Activated CD4-positive, alpha-beta T cell treated with anti-CD3 and anti-CD28 coated beads for 48 hours (primary cell): ENCODE measurements at places on chromosomes 1 and 21.
A peak's percentile ranks its signal among the peaks of the same experiment; 100 is the strongest.

DNA sequence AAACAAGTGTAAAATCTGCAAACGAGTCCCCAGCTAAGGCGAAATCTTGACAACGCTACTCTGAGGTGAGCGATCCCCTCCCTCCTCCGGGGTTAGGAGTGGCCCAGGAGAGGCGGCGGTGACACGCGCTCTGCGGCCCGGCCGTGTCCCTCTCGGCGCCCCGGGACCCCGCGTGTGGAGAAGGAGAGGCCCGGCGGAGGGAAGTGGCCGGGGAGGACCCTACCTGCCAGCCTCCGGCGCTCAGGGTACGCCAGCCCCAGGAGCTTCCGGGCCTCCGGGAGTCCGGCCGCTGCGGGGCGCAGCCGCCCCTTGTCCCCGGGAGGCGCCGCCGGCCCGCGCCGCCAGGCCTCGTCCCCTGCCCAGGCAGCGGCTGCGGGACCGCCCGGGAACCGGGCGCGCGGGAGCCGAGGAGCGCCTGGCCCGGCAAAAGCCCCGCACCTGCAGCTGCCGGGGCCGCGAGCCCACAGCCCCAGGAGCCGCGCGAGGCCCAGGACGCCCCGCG, 543 bp downstream of the ABCB10 start:
- DNase-seq = peak; percentile 57

DNA sequence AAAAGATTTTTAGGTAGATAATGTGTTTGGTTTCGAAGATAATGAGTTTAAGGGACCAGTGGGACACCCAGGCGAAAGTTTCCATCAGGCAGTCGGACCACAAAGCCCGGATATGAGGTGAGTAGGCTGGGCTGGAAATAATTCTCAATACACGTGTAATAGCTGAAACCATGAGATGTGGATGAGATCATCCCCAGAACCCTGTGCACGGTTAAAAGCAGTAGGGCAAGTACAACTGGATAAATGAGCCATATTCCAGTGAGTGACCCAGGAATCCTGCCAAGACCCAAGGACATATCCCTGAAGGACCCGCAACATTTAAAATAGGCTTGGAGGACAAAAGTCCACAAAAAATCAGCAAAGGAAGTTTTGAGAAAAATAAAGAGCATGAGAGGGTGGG, 21.5 kb upstream of the NHLH2 start:
- DNase-seq = no peak

GRCh38 chr1:187949567-187949966, 1120.8 kb downstream of the PLA2G4A start:
- DNase-seq = no peak

DNA sequence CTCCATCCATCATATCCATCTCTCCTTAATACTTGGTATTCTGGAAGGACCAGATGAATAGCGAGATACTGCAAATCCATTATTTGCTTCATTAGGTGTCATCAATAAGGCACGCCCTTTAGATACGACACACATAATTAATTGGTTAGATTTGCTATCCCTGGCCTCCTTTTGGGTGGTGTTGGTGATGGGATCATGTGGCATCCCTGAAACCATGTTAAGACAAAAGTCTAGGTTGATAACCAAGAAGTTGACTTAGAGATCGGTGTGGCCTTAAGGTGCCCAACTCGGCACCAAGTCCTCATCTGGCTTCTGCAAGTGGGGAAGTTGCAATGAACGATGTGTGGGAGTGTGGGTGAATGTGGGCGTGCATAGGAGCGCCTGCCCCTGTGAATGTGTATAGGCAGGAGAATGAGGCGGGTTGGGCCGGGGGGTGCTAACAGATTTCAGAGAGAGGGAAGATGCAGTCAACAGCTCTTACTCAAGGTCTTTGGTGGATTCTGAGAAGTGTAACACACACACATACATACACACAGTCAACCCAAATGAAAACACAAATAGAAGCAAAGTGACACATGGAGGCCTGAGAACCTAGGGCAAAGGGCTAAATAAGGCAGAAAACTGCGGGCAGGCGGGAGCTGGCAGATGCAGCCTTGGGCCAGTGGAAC, 415.7 kb upstream of the ESRRG start:
- DNase-seq = no peak

GRCh38 chr1:1294250-1294890, 13.4 kb downstream of the ACAP3 start:
- no peak for DNase-seq

DNA sequence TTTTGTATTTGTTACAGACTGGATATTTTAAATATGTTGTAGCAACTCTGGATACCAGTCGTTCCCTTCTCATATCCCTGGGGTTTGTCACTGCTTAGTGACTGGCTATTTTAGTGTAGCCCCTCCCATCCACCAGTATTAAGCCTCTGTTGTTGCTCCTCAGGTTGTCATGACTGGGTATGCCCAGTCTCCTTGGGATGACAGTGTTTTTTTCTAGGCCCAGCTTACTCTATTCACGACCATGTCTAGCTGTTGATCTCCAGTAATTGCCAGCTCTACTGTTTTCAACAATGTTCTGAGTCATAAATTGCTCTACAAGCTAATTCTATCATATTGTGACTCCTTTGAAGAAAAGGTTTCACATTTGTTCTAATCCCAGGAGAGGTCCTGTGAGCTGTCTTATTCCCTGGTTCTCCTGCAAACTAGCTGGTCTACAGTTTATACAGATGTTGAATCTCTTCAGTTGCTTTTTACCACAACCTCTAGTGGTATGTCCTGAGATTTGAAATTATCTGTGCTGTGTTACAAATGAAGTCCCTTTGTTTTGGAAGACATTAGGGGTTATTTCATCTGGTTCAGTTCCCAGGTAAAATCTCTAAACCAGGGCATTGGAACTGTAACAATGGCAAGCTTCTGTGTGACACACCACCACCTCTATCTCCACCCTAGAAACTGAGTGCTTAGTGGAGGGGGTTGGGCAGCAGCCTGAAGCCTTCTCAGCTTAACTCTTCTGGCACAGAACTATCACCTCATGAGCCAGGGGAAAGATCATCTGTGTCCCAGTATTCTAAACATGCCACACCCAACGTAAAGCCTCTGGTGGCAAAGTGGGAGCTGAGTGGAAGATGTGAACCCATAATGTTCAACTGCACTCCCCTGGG, 124.6 kb downstream of the TRIM33 start:
- no peak for DNase-seq

- no peak for DNase-seq
Measured at GRCh38 chr1:117188816-117189437, 21.8 kb downstream of the VTCN1 start.

GRCh38 chr21:46617267-46618051, 12.6 kb upstream of the S100B start:
- no peak for DNase-seq

- no peak for DNase-seq
Measured at GRCh38 chr1:62988867-62989266, 204.9 kb downstream of the ATG4C start.

- no peak for DNase-seq
Measured at GRCh38 chr1:203095061-203095690, 9.4 kb upstream of the MYOG start.

GRCh38 chr21:44326716-44327602, 12.2 kb downstream of the CFAP410 start:
- DNase-seq = no peak

- no peak for DNase-seq
Measured at GRCh38 chr21:42350927-42351426, at the start of gene TFF2. Gene TFF2, minus strand, starts transcription at chr21:42350994. Its CDS starts 37 bp downstream, at chr21:42350957.

- no peak for DNase-seq
Measured at GRCh38 chr1:240691909-240692705, 80.2 kb upstream of the GREM2 start.

DNA sequence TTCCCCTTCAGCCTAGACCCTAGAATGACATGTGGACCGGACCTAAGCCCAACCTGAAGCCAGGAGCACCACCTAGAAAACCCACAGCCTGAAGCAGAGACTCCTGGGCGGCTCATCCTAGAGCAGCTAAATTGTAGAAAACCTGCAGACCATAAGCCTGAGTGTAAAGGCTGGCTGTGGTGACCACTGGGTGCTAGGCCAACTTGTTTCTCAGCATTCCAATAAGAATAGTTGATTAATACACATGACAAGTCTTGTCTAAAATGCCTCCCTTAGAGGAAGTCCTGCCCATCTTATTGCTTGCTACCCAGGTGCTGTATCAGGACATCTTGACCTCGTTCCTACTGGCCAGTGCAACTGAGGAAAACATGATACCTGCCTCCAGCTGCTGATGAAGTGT, 23.3 kb upstream of the CASQ2 start:
- no peak for DNase-seq

DNA sequence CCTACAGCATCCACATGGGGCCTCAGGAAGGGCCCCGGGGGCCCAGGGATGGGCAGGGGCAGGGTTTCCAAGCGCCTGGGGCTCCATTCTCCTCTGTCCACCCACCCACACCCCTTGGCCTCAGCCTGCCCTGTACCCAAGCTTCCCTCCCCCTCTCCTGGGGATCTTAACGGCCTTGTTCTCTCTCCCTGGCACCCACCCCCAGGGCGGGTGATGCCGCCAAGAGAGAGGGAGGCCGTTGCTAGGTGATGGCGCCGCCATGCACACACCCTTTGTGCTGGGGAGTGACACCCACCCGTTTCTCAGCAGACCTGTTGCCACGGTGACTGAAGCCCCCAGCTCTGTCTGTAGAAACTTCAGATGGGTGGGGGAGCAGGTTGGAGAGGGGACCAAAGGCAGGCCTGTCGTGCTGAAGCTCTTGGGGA, 7.6 kb downstream of the GPR37L1 start:
- DNase-seq = no peak

DNA sequence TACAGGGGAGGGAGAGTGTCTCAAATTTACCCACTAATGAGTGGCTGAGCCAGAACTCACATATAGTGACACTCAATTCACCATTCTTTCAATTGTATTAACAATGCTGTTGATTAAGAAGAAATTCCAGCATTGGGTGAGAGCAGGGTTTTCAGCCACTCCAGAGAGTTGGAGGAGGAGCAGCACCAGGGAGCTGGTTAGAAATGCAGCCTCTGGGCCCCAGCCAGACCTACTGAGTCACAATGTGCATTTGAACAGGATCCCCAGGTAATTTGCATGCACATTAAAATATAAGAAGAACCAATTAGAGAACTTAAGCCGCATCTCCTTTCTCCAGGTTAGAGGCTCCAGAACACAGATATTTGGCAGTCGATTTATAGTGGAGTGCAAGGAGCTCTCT, 41.8 kb downstream of the TNR start:
- DNase-seq = no peak

DNA sequence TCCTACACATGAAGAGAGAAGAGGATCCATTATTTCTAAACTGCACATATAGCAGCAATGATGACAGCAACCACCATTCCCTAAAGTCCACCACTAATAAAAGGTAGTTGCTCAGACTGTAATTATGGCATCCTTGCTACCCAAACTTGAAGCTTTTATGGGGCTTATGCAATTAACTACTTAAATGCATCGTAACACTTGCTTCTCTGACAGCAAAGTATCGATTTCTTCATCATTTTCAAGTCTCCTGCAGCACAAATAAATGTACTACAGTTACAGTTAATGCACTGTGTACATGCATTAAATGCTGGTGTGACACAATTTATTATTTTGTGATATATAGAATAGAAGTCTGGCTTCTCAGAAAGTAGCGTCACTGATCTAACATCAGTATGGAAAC, 241.7 kb downstream of the USH2A start:
- no peak for DNase-seq

- no peak for DNase-seq
Measured at GRCh38 chr1:170701962-170702361, 38.0 kb downstream of the PRRX1 start.

DNA sequence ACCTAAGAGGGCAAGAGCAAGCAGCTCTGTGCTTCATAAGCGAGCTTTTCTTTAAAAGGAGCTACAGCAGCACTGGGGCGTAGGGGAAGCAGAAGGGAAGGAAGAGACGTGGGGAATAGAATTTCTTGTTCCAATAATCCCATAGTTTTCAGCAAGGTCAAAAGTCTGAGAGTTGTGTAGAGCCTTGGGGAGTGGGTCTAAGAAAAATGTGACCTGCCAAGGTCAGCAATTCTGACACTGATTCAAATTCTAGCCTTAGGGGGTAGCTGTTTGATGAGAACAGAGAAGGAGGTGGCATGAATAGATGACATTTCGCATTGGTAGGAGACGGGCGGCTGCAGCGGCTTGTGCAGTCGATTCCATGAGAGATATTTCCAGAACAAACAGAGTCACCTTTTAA, 22.4 kb downstream of the PRRX1 start:
- no peak for DNase-seq

GRCh38 chr1:229456016-229456415, 22.1 kb upstream of the ACTA1 start:
- DNase-seq = no peak

DNA sequence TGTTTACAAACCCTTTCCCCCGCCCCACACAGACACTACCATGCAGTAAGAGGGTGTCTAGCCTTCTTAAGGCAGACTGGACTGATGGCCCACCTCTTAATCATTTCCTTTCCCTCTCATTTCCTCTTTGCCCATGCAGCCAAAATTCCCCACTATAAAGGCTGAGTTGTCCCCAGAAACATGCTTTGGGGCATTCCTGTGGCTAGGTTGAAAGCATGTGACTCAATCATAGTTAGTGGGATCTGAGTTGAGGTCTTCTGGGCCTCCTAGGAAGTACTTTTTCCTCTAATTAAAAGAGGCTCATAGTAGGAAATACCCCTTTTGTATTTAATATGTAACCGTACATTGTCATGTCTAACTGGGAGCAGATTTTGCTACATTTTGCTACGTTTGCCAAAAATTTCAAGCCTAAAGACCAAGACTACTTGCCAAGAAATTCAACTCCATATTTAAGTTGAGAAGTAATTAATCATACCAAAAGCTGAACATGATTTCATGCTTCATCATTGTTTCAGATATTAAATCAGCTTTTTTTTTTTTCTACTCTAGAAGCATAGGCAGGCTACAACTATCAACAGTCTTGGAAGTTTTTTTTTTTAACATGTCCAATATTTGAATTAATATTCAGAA, 174.7 kb downstream of the ADGRL4 start:
- no peak for DNase-seq

DNA sequence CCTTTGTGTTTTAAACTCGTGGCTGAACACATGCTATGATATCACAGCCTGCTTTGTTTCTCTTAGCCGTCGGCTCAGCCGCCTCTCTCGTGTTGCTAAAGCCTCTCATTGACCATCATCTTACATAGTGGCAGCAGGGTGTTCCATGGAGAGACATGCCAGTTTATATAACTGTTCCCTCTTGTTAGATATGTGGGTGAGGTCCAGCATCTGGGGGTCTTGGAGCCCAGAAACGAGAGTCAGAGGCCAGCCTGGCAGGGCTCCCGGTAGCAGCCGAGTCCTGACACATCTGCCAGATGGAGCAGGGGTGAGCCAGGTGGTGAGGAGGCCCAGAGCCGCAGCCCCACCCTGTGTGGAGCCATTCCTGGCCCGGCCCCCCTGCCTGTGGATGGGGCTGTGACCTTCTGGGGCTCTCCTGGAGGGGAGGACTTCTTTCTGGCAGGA, 11.9 kb downstream of the PODN start:
- no peak for DNase-seq
